ENCODE measurements at places on chromosomes 16 and 17.
A peak's percentile ranks its signal among the peaks of the same experiment; 100 is the strongest.

DNA sequence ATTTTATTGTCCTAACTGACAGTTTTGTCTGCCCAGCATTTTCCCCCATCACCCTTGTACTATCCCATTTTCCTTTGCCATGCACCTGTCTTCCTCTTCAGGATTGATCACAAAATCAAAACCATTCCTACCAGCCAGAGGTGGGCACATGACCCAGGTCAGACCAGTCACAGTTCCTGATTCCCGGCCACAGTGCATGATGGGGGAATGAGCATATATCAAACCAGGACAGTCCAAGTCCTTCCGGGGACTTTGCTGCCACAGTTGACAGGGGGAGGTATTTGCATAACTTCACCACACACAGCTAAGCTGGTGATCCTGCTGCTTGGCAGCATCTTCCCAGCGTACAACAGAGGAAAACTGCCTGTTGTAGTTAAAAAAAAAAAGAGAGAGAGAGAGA is 493.9 kb downstream of the WWOX start:
- DNase-seq: no peak

- DNase-seq: no peak
Measured at GRCh38 chr17:3998436-3998835, 34.2 kb upstream of the ATP2A3 start.

DNA sequence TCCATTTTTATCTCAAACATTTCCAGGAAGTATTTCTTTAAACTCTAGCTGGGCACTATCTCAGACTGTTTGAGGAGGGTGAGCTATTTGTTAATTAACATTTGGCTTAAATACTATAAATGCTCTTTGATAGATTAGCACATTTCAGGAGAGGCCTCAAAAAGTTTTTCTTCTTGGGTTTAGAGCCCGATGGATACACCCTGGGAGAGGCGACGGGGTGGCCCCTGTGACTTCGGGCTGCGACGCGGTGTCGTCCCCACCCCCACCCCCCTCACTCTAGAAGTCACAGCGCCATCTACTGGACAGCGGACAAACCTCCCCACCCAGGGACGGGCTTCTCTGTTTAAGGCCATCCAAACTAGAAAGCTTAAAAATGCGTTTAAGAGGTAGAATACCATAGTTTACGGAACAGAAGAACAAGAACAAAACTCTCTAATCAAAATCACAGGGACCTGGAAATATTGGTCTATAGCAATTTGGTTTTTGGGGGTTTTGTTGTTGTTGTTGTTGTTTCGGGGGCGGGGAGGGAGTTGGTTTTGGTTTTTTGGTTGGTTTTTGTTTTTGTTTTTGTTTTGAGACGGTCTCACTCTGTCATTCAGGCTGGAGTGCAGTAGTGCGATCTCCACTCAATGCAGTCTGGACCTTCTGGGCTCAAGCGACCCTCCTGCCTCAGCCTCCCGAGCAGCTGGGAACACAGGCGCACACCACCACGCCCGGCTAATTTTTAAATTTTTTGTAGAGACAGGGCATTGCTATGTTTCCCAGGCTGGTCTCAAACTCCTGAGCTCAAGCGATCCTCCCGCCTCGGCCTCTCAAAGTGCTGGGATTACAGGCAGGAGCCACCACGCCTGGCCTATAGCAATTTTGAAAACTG is 254.4 kb downstream of the C16orf95 start:
- DNase-seq: peak; percentile 53

- no peak for DNase-seq
Measured at GRCh38 chr16:81198635-81199034, 39.9 kb upstream of the BCO1 start.

GRCh38 chr17:28533091-28533807 is 19.2 kb downstream of the UNC119 start:
- DNase-seq: no peak

DNA sequence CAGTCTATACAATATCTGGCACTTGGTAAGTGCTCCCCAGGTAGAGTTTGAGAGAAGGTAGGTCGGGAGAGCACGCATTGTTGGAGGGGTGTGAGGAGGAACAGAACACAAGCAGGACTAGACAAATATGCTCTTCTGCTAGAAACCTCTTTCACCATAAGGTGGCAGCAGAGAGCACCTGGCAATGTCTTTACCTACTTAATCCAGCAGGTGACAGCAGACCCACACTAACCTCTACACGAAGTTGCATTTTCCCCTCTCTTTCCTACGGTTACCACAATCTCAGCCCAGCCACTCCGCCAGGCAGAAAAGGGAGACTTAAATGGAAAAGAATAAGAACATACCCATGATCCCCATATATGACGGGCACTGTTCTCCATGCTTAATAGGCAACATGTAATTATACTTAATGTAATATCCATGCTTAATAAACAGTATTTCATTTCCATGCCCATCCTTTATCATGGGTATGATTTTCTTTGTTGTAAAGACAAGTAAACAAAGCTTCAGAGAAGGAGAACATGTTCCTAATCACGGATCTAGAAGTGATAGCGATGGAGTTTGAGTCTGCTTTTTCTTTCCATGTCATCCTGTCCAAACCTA is 55.1 kb upstream of the CCL2 start:
- peak; percentile 91 for DNase-seq

DNA sequence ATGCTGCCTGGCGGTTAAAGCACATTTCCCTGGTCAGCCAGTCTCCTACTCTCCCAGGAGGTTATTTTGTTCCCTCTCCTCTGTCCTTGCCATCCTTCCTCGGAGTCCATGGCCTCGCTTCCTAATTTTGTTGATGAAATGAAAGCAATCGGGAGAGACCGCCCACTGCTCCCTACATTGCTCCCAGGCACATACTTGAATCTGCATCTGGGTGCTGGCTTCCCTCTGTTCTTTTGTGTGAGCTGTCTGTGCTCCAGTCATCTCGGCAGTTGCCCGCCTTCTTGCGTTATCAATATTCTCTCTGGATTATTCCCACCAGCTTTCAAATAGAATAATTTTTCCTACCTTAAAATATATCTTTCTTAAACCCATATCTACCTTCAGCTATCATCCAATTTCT is 11.1 kb downstream of the KRT23 start:
- no peak for DNase-seq

GRCh38 chr17:74956093-74956492 is 16.5 kb downstream of the HID1 start:
- no peak for DNase-seq

GRCh38 chr16:70774261-70774660 is 26.7 kb downstream of the VAC14 start:
- no peak for DNase-seq

- DNase-seq: no peak
Measured at GRCh38 chr17:65774787-65775186, 213.3 kb upstream of the AXIN2 start.

DNA sequence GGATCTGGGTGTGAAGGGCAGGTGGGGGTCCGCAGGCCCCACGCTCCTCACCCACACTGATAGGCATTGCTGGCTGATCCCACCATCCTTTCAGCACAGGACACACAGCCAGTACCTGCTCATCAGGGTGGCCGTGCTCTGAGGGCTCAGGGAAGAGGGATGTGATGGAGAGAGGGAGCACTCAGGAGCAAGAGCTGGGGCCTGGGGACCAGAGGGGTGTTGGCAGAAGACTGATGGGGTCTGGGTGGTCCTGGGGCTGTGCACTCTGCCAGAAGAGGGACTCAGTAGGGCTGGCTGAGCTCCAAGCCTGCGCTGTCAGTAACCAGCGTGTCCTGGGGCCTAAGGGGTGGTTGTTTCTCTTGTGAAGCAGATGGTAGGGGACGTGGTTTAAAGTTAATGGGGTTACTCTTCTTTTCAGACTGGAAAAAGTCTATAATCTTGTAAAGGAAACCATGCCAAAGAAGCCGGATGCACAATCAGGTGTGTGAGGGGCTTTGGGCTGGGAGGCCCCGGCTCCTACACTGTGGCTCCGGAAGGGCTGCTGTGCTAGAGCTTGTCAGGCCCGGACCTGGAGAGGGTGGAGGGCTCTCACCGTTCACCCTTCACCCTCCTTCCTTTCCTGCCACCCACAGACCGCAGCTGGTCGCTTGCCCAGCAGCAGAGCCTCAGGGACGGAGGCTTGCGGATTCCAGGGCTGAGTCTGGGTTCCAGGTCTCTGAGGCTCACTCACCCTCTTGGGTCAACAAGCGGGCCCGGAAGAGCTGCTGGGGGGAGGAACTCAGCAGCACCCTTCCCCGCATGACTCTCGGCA is 27.8 kb downstream of the POLR3E start:
- no peak for DNase-seq
